CD4-positive, alpha-beta T cell treated with Interleukin-15 for 4 hours (primary cell): ENCODE measurements at places on chromosomes 16 and 17.

GRCh38 chr17:66522591-66523272 is 220.3 kb downstream of the PRKCA start:
- DNase-seq = no peak

DNA sequence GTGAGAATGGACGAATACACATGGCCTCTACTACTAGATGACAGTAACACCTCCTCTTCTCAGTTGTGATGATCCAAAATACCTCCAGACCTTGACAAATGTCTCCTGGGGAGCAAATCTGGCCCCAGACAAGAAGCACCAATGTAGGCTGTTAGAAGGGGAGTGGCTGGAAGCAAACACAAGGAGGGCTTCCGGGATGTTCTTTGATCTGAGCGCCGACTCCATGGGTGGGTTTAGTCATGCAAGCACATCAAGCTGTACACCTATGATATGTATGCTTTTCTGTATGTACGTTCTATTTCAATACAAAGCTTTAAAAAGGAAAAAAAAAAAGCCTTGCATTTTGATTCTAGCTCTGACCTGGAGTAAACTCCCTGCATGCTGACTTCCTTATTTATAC is 61.4 kb downstream of the ARHGAP17 start:
- DNase-seq = no peak

- DNase-seq = no peak
These were observed at the start of gene CHST4 for GRCh38 chr16:71526111-71526631. Gene CHST4, plus strand, starts transcription at chr16:71526426. Its CDS starts 10,252 bp downstream, at chr16:71536678.

DNA sequence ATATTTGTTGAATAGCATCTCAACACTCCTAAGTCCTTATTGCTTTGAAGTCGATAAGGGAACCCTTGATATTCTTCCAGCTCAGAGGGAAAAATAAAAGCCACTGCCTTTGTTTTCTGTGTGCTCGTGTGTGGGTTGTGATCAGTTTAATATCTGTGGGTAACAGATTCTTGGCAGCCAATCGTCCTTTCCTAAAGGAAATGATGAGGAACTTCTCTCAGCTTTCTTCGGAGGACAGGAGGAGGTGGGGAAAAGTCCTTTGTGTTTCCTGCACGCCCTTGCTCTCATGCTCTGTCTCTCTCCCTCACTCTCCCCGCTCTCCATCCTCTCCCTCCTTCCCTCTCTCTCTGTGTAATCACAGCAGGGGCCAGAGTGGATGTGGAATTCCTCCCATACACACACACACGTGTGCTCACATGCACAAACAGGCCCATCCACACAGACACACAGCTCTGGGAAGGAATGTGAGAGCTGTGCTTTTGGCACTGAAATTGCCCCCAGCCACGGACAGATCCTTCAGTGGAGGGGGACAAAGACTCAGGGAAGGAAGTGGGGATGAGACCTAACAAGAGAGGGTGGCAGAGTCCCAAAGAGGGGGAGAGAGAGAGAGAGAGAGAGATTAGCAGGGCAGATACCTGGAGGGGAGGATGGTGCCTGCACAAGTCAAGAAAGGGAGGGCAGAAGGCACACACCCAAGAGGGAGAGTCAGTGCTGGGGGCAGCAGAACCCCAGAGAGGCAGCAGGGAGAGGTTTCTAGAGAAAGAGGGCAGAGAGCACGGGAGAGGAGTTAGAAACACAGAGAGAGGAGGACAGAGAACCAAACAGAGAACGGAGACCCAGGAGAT is 83.5 kb upstream of the PLCG2 start:
- DNase-seq = no peak
